ENCODE measurements at places on chromosomes 7 and 10.

GRCh38 chr7:767580-767940 lies 40.5 kb upstream of the PRKAR1B start:
- peak; percentile 67 for DNase-seq

GRCh38 chr10:47104151-47104605 lies 192.9 kb downstream of the PTPN20 start:
- peak; percentile 72 for DNase-seq

GRCh38 chr7:86931439-86931838 lies 128.0 kb downstream of the ELAPOR2 start:
- no peak for DNase-seq

DNA sequence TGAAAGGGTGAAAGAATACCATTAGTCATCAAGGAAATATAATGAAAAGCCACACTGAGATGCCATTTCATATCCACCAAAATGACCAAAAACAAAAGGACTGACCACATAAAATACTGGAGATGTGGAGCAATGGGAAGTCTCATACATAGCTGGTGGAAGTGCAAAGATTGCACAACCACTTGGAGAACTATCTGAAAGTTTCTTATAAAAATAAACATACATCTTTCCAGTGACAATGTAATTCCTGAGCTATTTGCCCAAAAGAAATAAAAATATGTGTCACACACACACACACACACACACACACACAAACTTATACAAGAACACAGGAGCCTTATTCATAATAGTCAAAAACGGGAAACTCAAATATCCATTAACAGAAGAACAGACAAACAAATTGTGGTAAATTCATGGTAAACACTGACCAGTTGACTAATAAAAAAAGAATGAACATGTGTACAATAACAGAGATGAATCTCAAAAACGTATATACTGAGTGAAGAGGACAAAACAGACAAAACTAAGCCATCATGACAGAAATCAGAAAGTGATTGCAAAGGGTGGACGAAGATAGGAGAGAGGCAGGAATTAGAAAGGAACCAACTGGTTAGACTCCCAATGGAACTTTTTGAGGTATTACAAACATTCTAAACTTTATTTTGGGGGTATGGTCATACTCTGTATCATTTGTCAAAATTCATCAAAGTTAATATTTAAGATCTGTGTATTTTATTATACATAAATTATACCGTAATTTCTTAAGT lies 21.5 kb downstream of the WASL start:
- DNase-seq: peak; percentile 89

GRCh38 chr7:11716185-11716584 lies 115.8 kb downstream of the THSD7A start:
- DNase-seq: peak; percentile 77

GRCh38 chr7:29651477-29651876 lies 87.8 kb downstream of the PRR15 start:
- no peak for DNase-seq

DNA sequence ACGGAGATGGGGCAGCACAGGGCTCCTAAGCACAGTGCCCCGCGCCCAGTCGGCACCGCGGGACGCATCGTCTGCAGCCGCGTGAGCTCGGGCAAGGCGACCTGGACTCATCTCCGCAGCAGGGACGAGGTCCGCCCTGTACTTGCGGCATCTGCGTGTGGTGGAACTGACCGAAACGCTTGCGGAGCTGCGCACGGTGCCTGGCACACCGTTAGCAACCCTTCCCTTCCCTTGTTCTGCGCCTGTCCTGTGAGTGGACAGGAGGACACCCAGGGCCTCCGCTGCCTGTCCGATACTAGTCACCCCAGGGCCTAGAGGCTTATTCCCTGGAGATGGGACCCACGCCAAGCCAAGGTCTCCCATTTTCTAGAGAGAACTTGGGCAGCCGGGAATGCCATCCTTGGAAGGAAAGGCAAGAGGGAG lies 98.5 kb downstream of the WDR11 start:
- no peak for DNase-seq

DNA sequence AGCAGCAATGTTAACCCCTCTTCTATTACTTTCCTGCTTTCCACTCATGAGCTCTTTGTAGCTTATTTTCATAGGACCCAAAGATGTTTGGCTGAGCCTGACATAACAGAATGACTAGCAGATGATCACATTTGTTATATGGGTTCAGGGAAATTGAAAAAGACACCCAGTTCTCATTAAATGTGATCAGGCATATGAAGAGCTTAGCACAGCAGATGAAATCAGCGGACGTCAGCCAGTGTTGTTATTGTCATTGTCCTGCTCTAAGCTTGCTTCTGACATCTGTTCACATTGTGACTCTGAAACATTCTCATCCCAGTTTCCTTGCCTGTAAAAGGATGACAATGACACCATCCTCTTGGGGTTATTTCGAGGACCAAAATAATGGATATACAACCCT lies 43.5 kb downstream of the FAM241B start:
- DNase-seq: no peak

Measured in fibroblast of upper back skin (primary cell).